Brain microvascular endothelial cell (primary cell): ENCODE measurements at places on chromosomes 12 and 14.
A peak's percentile ranks its signal among the peaks of the same experiment; 100 is the strongest.

- DNase-seq, result no peak
Measured at GRCh38 chr12:49348781-49349180, 2.1 kb downstream of the DNAJC22 start.

- peak; percentile 59 for DNase-seq
Measured at GRCh38 chr12:63955831-63956666, 111.5 kb downstream of the SRGAP1 start.

GRCh38 chr14:57390806-57391516 is 575 bp downstream of the NAA30 start:
- no peak for DNase-seq

DNA sequence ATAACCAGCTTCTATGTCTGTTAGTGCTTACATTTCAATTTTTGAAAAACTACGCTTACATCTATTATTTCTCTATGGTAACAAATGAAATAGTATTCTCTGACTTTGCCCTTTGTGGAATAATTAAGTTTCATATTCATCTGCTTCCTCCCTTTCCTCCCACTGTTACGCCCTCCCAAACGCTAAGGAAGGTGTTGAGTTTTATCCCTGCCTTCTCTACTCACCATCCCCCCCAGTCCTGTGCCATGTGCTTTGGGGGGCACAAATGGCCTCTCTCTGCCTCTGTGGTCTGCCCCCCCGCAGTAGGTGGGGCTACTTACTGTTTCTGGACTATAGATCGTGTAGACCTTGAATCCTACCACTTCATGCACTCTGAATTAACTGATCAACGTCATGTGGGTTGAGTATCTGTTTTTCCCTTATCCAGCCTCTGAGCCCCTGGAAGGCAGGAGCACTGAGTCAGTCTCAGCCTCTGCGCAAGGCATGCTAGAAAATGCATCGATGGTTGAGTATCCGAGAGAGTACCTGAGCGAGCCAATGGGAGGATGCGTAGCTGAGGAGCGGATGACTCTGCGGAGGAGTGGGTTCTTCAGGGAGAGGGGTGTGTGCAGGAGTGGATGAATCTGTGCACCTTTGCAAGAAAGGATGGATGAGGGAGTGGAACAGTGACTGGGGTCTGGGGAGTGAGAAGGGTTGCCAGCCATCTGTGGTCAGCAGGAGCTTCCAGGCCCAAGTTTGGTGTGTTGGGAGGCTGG is 114.5 kb upstream of the RTL1 start:
- DNase-seq, result no peak

DNA sequence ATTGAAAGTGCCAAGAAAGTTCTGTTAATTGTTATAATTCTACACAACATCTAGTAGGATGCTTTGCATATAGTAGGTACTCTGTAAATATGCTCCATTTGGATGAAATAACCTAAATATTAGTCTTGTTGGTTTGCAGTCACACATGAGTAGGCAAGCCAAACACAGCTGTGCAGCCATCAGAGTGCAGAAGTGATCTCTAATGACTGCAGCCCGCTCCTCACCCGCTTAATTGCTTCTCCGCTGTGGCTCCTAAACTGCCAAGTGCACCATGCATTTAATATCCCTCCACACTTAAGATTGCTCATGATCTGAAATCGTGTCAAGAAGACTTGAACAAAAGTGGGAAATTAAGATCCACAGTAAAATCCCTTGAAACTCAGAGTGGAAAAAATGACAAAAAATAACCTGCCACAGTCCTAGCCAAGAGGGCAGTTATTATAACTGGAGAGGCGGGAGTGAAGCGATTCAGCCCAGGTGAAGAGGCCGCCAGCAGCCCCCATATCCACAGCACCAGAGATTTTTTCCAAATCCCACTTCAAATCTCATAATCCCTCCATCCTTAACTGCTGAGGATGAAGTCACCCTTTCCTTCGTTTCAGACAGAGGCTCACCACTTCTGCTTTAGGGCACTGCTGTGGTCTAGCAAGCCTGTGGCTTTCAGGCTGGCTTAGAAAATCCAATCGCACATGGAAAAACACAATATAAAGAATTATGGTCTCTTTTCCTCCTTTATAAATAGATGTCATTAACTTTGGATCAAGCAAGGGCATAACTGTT is 69.5 kb downstream of the TMEM30B start:
- no peak for DNase-seq

GRCh38 chr14:58078068-58078467 is 73.9 kb downstream of the ARMH4 start:
- DNase-seq, result peak; percentile 79

DNA sequence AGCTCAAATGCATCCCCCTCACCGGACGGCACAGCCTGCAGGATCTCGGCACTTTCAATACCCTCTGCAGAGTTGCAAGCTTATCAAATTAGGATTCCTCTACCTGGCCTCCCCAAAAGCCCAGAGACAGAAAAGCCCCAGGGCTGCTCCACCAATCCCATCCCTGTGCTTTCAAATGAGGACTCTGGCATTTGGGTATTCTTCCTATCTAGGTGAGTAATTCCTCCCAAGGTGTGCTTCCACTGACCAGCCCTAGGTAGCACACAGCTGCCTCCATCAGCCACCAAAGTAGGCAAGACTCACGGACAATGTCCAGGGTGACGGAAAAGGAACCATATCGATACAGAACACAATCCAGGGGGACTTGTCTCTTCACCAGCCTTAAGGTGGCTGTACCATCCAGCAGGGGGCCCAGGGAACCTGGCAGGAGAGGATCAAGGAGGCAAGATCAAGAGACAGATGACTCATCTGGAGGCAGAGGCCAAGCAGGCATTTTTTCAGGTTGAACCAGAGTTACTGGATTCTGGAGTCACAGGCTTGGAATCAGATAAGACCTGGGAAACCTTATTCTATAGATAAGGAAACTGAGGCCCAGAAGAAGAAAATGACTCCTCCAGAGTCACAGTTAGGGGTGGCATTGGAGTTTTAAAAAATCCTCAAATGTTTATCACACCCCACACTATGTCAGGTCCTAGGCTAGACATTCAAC is 9.9 kb downstream of the PMEL start:
- DNase-seq, result peak; percentile 47

- DNase-seq, result peak; percentile 64
Measured at GRCh38 chr12:7460375-7461259, 16.7 kb upstream of the CD163L1 start.

DNA sequence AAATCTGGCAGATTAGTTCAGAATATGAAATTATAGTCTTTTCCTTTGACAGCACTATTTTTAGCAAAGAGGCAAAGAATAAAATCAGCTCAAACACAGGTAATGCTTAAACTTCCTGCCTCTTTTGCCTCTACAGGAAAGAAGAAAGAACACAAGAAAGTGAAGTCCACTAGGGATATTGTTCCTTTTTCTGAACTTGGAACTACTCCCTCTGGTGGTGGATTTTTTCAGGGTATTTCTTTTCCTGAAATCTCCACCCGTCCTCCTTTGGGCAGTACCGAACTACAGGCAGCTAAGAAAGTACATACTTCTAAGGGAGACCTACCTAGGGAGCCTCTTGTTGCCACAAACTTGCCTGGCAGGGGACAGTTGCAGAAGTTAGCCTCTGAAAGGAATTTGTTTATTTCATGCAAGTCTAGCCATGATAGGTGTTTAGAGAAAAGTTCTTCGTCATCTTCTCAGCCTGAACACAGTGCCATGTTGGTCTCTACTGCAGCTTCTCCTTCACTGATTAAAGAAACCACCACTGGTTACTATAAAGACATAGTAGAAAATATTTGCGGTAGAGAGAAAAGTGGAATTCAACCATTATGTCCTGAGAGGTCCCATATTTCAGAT is 17.4 kb downstream of the TMPO start:
- peak; percentile 65 for DNase-seq

GRCh38 chr14:50774542-50775267 is 56.3 kb downstream of the NIN start:
- DNase-seq, result no peak

GRCh38 chr12:5459051-5459782 is 27.3 kb downstream of the NTF3 start:
- no peak for DNase-seq

DNA sequence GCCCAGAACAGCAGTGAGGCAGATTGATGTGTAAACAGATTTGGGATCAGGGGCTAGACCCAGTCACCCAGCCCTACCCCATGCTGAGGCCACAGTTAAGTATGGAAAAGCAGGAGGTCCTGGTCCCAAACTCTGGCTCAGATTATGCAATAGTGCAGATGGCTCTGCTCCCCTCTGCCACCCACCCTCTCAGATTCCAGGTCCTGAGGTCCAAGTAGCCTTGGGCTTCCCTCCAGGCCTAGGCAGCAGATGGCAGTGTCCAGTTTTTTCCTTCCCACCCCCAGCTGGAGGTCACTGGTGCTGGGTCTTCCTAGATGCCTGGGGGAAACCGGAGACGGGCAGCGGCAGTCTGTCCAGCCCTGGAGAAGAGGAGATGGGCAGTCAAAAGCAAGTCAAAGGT is 2.8 kb upstream of the DHH start:
- no peak for DNase-seq

DNA sequence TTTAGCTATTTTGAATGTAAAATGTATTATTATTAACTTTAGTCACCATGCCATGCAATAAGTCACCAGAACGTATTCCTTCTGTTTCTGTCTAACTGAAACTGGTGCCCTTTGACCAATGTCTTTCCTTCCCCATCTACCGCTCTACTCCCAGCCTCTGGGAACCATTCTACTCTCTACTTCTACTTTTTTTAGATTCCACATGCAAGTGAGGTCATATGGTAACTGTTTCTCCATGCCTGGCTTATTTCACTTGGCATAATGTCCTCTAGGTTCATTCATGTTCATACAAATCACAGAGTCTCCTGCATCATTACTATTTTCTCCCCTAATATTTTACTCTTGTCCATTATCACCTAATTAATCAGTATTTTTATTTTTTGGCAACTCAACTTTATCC is 160.1 kb downstream of the TMX1 start:
- no peak for DNase-seq

GRCh38 chr12:96326628-96327227 is 73.5 kb downstream of the CDK17 start:
- DNase-seq, result no peak

- DNase-seq, result no peak
Measured at GRCh38 chr14:68684466-68685418, 108.1 kb downstream of the ZFP36L1 start.

DNA sequence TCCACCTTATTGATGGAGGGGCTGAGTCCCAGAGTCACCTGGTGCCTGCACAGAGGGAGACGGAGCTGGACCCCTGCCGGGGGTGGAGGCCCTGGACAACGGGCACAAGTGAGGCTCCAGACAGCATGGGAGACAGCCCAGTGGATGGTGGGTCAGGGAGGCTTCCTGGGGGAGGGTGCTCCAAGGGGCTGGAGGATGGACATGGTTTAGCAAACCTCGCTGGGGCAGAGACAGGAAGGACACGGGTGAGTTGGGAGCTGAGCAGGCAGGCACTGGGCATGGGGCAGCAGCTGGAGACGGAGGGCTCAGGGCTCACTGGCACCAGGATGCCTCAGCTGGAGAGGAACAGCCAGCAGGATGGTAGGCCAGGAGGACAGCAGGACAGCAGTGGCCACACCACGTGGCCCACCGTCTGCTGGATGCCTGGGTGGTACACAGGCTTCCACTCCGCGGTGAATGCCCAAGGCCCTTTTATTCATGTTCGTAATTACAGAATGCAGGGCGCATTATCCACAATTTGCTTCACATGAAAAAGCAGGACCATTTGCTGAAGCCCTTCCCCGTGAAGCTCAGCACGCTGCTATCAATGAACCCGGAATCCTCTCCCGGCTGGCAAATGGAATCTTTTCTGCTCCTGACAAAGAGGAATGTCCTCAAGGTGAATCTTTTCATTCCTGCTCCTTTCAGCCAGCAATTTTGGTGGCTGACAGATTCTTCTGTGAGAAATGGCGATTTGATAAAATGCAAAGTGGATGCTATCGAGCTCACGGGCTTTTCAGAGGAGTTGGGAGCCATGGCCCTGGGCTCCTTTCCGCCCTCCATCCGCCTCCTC is 138.1 kb upstream of the C14orf180 start:
- no peak for DNase-seq

DNA sequence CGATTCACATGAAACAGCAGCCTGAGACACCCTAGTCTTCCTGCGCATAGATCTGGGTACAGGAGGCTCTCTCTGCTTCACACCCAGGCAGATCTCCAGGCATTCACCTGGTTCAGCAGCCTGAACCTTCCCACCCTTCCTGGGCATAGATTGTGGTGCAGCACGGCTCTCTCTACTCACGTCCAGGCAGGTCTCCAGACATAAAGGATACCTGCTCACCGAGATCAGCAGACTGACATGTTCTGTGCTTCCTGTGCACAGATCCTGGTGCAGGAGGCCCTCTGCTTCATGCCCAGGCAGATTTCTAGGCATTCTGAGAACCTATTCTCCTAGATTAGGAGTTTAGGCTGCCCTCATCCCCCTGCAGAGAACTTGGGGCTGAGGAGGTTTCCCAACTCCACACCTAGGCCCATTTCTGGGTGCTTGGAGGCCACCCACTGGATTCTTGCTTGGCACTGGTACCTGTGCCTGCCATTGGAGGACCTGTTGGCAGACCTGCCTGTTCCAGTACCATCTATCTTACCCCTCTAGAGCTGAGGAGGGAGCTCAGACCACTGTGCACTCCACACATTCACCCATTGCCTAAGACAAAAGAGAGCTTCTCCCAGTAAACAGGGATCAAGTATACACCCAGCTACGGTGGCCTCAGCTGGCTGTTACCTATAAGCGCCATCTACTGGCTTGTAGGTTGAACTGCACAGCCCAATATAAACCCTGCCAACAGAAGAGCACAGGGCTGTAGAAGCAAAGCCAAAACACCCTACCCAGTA is 28.0 kb upstream of the GARIN6 start:
- DNase-seq, result peak; percentile 59

DNA sequence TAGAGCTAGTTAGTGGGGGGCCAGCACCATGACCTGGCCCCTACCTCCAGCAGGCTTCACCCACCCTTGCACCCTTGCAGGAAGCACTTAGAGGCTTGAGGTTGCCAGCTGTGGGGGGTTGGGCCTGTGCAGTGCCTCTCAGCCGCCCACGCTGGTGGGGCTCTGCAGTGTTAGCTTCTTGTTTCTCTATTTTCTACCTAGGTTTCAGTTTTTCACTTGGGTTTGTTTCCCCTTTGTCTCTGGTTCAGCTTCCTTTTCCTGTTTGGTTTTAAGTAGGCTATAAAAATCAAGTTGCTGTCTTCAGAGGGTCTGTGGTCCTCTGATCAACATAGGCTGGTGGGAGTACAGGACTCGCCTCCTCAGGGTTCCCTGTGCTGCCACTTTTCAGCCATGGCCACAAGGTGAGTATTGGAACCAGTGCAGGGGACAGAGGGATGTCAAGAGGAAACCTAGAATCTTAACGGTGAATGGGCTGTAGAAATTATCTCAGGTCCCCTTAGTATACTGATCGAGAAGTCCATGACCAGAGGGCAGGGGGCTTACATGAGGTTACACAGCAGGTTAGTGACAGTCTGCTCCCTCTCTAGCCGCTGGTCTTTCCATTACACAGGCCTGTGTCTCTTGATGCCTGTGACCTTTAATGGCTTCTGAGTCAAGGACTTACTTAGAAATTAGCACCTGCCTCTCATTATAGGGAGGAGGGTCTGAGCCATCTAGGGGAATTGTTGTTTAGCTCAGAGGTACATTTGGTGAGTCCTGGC is at the start of gene EVL:
Gene EVL (plus strand): TSS at position 312 of the 761 bp plus-strand sequence. CDS start 79 bp downstream, at position 391.
- DNase-seq, result no peak

GRCh38 chr12:124953689-124954405 is 35.1 kb downstream of the DHX37 start:
- no peak for DNase-seq

- DNase-seq, result no peak
Measured at GRCh38 chr14:59251811-59252771, 63.6 kb downstream of the DAAM1 start.
